Lung microvascular endothelial cell (primary cell): ENCODE measurements at places on chromosomes 7 and 10. TPM values are rescaled to one million over a fixed set of nuclear protein-coding genes. Genes with fewer than 3 reads are reported as not detected.

Gene DNAJC12
- 4.1 and 6.3 TPM in 2 replicates for total RNA-seq

Gene CRPPA
- total RNA-seq, result 1.2 and 1.3 TPM in 2 replicates

Gene ACBD7
- total RNA-seq, result 0.60 and 1.5 TPM in 2 replicates

Gene DIP2C
- total RNA-seq, result 4.8 and 8.7 TPM in 2 replicates

Gene SEMA3A
- total RNA-seq, result 21.6 and 56.7 TPM in 2 replicates

Gene LMOD2
- total RNA-seq, result not detected in 2 replicates

Gene FEZF1
- not detected in 2 replicates for total RNA-seq

Gene C1QL3
- 0.65 TPM in 1 of 2 replicates, not detected in the other for total RNA-seq

Gene FANK1
- total RNA-seq, result 0.60 and 0.87 TPM in 2 replicates

Gene MSMB
- total RNA-seq, result not detected in 2 replicates

Gene ORAI2
- 45.3 and 57.7 TPM in 2 replicates for total RNA-seq

DNA sequence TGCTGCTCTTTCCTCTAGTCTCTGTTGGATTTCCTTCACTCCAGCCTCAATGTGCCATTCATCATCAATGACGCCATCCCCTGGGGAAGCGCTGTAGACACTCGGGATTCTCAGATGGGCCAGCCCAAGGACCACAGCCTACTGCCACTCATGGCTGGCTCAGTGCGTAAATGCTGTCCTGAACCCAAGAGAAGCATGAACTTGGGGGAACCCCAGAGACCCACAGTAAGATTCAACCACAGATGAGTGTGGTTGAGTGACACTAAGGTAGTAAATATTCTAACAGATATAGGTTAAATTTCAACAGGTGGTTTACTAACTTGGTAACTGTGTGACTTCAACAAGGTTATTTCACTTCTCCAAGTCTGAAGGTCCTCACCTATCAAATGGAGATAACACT lies 304.1 kb downstream of the GRM8 start:
- DNase-seq, result no peak

GRCh38 chr7:120993553-120994191 lies 5.2 kb downstream of the CPED1 start:
- no peak for DNase-seq

DNA sequence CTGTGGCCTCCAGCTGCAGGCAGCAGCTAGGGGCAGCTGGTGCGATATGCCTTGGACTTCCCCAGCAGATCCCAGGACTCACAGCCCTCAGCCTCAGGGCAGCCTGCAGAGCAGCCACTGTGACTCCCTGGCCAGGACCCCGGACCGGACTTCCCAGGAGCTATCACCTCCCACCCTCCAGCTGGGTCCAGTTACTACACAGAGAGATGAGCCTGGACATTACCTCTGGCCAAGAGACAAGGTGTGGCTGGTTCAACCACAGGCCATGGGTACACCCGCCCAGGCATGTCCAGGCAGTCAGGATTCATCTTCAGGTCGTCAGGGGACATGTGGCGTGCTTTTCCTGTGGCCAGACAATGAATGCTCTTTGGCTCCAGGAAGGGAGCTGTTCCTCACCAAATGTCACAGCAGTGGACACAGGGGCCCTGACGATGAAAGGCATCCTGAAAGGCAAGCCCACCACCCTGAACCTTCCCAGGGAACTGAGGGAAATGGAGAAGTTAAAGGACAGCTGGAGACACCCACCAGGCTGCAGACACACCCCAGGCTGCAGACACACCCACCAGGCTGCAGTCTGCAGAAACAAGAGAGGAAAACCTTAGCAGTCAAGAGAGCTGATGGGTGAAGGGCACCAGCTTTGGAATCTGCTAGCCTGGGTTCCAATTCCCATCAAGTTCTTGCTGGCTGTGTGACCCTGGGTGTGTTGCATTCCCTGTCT lies 25.8 kb upstream of the NANOS1 start:
- no peak for DNase-seq

DNA sequence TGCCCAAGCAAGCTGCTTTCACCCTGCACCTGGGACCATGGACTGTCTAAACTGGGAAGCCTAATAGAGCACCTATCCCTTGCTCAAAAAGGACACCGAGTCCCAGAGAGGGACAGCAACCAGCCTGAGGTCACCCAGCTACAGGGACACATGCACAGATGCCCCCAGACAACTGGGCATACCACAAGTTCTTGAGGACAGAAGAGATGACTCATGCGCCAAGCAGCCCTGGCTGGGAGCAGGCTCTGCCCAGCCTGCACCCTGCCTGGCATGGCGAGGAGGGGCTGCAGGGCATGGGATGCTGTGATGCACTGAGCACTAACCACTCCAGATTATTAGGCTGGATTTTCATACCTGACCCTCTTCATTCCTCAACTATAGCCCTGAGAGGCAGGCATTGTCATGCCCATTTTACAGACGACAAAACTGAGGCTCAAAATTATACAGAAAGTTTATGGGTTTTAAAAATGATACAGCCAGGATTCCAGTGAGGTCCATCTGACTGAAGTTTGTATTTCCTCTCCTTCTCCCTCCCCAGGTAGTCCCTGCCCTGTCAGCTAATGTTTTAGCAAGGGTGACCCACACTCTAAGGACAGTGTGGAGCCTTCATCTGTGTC lies 289.3 kb upstream of the ZMIZ1 start:
- DNase-seq, result no peak

DNA sequence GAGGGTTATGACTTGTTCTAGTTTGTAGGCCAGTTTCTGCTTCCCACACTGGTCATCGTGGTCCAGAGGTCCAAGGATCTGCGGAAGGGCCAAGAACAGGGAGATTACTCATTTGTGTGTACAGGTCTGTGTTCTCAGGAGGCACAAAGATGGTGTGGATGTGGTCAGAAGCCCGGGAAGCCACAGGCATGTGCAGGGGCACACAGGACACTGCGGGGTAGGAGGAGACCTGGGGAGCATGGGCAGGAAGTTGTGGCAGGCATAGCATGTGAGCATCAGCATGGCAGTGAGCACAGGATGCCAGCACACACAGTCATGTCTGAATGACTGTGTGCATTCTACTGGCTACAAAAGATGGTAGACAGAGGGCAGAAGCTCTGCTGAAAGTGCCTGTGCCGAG lies 445.8 kb downstream of the PLXNA4 start:
- DNase-seq, result no peak

- DNase-seq, result no peak
These were observed 36.6 kb upstream of the ZMIZ2 start for GRCh38 chr7:44712012-44712411.

GRCh38 chr10:29375888-29376287 lies 87.0 kb downstream of the LYZL1 start:
- no peak for DNase-seq

- no peak for DNase-seq
These were observed 22.6 kb downstream of the PLAC9 start for GRCh38 chr10:80154978-80155695.

DNA sequence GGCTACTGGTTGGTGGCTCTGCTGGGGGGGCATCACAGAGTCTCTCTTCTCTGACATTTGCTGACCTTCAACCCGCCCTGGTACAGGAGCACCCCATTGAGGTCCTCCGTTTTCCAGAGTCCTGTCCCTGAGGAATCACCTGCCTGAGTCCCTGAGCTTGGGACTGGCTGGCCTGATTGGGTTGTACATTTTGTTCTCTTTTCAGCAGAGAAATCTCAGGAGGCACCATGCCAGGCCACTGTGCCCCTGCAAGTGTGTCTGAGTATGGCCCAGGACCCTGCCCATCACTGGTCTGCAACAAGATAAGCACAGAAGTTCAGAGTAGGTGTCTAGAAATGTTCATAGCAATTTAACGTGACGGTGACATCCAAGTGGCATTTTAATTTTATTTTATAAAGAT lies 131.2 kb downstream of the CUX1 start:
- DNase-seq, result no peak

DNA sequence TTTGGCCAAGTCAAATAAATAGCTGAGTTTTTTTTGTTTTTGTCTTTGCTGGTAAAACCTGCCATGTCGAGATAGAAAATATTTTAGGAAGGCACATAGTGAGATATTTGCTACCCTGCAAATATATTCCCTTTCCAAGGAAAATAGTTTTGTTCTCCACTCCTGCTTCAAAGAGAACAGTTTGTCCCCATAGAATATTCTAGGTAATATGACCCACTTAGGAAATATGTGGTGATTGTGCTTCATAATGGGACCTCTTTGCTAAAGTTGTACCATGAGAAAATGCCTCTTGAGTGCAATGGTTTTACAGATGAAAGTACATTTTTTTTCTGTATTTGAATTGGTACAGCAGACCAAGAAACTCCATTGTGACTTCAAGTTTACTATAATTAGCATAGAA lies 41.6 kb downstream of the SMNDC1 start:
- DNase-seq, result no peak

- DNase-seq, result no peak
These were observed at the start of gene GDF10 for GRCh38 chr10:47299611-47300428. Gene GDF10, plus strand, starts transcription at chr10:47300197. Its CDS starts 455 bp downstream, at chr10:47300652.
